HTR-8/SVneo (cell line): ENCODE measurements at places on chromosomes 2 and 18.

- no peak for DNase-seq
Measured at GRCh38 chr2:171317492-171318125, 116.2 kb downstream of the METTL8 start.

GRCh38 chr18:39872651-39873050, 2082.4 kb upstream of the PIK3C3 start:
- no peak for DNase-seq

GRCh38 chr2:34365932-34366331, 766.8 kb upstream of the FAM98A start:
- peak; percentile 1 for DNase-seq

DNA sequence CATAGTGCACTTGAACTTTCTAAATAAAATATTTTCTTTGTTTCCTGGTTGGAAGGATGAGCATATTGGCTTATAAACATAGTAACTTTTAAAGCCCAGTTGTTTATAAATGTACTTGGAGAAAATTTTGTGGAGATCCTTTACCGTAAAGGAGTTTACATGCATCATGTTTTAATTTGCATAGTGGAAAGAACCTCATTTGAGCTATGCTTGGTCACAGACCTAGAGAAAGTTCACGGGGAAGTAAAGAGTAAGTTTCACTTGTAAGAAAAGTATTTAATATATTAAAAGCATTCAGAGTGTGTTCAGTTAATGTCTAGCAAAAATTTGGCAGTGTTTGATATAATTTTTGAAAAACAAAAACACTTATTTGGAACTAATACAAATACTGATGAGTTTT, 45.3 kb downstream of the PIKFYVE start:
- DNase-seq, result no peak

GRCh38 chr2:157897106-157897971, 21.2 kb upstream of the ACVR1 start:
- no peak for DNase-seq

GRCh38 chr2:18544171-18544570, 16.3 kb downstream of the RDH14 start:
- DNase-seq, result no peak

- no peak for DNase-seq
Measured at GRCh38 chr2:234816491-234816890, 135.3 kb upstream of the SH3BP4 start.

DNA sequence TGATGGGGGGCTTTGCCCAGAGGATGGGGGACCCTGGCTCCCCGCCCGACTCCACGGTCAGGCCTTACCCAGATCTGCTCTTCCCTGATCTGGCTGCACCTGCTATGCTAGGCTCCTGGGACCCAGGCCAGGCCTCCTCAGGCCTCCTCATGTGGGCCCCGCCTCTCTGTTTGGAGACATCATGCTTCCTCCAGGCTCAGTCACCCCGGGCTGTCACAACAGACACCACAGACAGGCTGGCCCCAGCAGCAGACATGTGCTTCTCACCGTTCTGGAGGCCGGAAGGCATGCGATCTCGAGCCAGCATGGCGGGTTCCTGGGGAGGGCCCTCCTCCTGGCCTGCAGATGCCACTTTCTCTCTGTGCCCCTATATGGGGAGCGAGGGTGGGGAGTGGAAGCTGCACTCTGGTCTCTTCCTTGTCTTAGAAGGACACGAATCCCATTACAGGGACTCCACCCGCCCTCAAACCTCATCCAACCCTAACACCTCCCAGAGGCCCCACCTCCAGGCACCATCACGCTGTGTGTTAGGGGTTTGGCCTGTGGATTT, 10.8 kb upstream of the NEU4 start:
- no peak for DNase-seq

GRCh38 chr2:16948053-16948452, 282.4 kb upstream of the CYRIA start:
- DNase-seq, result no peak

GRCh38 chr18:32440518-32440917, 30.2 kb downstream of the GAREM1 start:
- no peak for DNase-seq

DNA sequence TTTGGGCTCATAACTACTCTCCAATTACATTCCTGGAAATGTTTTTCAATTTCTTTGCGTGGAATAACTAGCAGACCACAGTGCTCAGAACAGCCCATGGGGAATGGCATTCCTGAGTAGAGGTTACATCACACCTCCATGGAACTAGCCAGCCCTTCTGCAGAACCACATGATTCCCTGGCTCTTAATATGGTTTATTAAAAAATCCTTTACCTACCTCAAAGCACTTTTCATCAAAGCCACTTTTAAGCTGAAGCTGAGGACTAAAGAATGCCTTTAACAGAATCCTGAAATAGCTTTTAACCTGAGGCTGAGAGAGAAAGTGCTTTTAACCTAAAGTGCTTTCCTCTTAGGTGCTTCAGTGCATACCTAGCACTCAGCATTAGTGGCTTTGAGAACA, 376.3 kb downstream of the ARHGAP15 start:
- no peak for DNase-seq

DNA sequence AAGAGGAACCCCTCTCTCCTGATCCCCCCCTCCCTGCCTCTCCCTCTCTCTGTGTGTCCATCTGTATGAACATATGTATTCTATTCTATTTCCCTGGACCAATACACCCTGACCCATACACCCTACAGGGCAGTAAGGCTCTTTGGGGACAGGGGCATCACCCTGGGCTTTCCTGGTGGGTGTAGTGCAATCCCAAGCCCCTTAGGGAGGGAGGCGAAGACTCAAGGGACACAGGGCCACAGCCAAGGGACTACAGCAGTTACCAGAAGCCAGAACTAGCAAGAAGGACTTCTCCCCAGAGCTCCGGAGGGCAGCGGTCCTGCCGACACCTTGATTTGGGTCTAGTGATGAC, 214.2 kb upstream of the RAB6C start:
- no peak for DNase-seq

- DNase-seq, result no peak
Measured at GRCh38 chr2:179247318-179248023, 17.2 kb downstream of the SESTD1 start.

DNA sequence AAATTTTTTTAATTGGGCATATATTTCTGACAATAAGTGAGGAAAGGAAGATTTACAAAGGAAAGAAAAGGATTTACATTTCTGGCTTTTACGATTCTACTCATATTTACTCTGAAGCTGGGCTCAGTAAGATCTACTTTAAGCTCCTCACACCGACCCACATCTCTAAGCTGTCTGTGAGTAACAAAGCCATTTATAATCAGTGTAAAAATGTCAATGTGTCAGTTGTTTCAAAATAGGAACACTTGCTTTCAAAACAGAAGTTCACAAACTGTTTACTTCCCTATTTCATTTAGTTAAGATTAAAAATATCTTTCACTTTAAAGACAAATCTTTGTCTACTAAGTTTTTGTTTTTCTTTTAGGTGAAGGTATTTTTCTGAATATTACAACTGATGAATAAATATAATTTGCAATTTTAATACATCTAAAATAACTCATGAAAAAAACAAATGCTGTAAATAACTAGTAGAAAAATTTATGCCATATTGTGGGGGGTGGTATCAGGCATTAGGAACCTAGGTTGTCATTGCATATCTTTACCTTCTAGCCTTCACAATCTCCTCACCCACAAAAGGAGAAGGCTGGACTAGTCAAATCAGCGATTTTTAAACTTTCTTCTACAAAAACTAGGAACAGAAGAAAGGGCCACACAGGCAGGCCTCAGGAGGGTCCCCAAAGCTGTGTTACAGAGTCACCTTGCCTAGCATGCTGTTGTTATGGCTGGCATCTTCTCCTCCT, 64.5 kb downstream of the TMEM131 start:
- DNase-seq, result no peak

GRCh38 chr2:28444956-28445355, 50.9 kb upstream of the PLB1 start:
- no peak for DNase-seq
